ENCODE measurements at places on chromosomes 2 and 18. TPM values are rescaled to one million over a fixed set of nuclear protein-coding genes. Genes with fewer than 3 reads are reported as not detected.

Gene MOCOS
- 2.9 TPM for total RNA-seq

Gene HADHB
- total RNA-seq, result 104 TPM

Gene ANKRD30B
- total RNA-seq, result 0.96 TPM

Gene GRB14
- total RNA-seq, result 12.8 TPM

Gene HTR2B
- total RNA-seq, result 13.0 TPM

Measured in regular cardiac myocyte (primary cell).